NT2/D1 (cell line): ENCODE measurements at places on chromosomes 11 and 22.
A peak's percentile ranks its signal among the peaks of the same experiment; 100 is the strongest.

DNA sequence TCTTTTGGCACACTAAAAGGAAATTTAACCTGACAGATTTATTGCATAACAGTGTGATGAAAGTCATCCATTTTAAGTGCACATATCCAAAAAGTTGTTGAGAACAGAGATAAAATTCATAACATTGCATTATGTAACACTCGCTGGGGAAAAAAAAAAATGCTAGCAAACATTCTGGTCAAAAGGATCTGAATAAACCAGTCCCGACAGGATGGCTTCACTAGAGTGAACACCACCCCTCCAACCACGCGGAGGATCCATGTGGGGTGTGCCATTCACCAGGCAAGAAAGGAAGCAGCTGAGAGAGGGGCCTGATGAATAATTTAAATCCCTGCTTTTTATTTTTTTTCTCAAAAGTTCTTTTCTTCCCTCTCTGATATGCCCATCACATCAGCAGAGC lies 258.7 kb downstream of the DCDC1 start:
- no peak for DNase-seq

DNA sequence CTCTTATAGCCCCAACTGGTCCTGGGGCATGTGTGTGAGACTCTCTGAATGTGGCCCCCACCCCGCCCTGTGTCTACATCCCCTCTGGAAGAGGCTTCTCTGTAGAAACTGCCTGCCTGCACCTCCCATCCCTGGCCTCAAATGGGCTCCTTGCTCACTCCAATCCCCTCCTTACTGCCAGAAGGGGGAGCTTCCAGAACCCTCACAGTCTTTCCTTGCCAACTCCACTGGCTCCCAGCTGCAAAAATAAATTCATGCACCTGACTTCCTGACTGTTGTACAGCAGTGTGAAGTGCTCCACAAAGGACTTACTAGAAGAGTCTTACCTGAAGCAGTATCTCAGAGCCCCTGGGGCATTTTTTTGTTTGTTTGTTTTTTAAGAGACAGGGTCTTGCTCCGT lies 15.2 kb upstream of the SERPIND1 start:
- no peak for DNase-seq

DNA sequence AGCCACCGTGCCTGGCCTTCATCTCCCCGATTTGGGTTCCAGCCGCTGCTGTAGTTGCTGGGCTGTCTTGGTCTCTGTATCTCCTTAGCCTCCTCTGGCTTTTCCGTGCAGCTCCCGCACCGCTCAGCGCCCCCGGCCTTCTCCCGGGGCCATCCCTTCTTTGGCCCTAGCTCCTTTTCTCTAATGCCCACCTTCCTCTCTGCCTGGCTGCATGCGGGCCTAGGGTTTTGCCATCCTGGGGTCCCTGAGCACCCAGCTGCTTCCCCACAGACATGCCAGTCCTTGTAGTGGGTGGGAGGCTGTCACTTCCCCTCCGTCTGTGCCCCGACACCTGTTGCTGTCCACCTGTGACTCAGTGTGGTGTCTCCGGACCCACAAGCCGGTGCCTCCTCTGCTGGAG lies 36.4 kb downstream of the KCNJ4 start:
- DNase-seq: no peak

DNA sequence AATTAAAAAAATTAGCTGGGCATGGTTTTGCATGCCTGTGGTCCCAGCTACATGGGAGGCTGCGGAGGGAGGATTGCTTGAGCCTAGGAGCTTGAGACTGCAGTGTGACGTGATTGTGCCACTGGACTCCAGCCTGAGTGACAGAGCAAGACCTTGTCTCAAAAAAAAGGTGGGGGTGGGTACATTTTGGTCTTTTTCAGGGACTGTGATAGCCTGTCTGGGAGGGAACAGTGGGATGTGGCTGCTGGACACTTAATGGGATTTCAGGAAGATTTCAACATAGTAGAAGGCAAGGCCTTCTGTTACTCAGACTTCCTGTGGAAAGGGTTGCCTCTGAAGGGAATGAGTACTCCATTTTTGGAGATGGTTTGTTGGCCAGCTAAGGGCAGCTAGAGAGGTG lies 40.6 kb downstream of the RELT start:
- no peak for DNase-seq

- DNase-seq: no peak
These were observed 295.6 kb downstream of the NELL1 start for GRCh38 chr11:20964985-20965384.

GRCh38 chr11:28757725-28758515 lies 649.7 kb downstream of the METTL15 start:
- DNase-seq: no peak

DNA sequence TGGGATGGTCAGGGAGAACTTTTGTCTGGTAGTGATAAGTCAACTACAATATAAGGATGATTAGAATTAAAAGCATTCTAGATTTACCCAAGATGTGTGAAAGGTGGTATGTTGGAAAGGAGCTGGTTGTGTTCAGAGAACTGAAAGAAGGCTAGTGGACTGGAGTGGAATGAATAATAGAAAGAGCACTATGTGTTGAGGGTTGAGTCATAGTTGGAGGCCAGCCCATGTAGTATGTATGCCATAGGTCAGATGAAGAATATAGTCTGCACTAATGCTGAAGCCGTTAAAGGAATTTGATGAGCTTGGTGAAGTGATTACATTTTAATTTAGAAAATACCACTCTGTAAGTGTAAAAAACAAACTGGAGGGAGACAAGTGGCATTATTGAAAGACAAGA lies 514.1 kb downstream of the CNTN5 start:
- DNase-seq: no peak

GRCh38 chr11:91947215-91947820 lies 277.3 kb upstream of the FAT3 start:
- DNase-seq: no peak

DNA sequence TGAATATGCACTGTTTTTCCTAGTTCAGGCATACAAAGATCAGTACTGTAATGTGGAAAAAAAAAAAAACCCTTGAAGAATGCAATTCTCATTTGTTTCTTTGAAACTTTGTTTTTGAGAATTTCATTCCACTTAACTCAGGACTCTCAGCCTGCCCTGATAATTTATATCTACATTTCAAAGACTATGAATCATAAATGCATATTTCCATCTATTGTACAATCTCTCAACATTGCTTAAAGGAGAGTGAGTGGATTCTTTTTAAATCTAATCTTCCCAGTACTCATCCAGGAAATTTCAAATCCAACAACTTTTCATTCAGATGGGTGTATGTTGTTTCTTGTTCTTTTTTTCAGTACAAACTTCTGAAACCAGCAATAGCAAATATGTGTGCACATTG lies 322.2 kb upstream of the DDI1 start:
- no peak for DNase-seq

- no peak for DNase-seq
These were observed 51.1 kb downstream of the EHF start for GRCh38 chr11:34671946-34672345.

- DNase-seq: no peak
These were observed 104.6 kb upstream of the NCAM1 start for GRCh38 chr11:112856591-112856990.

DNA sequence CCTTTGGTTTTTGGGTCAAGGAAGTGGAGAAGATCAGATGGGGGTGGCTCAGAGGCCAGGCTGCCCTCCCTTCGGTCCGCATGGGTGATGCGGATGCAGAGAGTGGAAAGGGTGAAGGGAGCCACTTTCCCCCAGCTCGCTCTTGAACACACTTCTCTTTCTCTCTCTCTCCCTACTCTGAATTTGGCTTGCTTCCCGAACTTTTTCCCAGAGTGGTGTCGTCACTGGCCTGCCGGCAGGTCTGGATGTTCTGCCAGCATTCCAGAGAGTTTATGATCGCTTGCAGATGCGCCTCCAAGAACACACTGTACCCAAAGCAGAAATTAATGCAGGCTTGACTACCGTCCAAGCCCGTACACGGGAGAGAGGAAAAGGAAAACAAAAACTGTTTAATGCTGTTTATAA lies 103.2 kb downstream of the ZBTB16 start:
- DNase-seq: no peak

DNA sequence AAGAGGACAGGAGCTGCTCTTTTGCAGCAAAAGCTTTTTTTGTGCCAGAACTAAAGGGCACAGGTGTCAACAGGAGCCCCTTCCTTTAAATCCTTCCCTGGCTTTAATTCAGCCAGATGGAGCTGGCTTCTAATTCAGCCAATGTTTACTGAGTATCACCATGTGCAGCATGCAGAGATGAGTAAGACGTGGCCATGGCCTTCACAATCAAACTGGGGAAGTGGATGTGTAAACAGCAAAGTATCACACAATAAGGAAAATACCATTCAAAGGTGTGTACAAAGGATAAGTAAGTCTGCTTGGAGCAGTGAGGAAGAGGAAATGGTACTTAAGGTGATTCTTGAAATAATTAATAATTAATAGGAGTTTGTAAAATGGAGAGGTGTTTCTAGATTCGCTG lies 243.4 kb downstream of the NXPE2 start:
- DNase-seq: no peak

DNA sequence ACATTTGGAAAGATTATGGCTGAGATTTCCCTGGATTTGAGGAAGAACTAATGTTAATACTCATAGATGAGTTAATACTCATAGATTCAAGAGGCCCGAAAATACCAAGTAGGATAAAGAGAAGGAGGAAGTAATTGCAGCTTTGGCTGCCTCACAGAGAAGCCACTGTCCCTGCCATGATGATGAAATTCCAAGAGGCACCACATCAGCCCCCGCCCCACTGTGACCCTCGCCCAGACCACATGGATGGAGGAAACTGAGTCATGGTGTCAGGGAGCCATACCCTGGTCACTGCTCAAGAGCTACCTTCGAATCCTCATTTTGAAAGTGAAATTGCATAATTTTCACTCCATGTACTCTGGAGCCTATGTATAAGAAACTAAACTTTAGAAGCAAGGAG lies 92.9 kb upstream of the SLC22A12 start:
- DNase-seq: no peak

DNA sequence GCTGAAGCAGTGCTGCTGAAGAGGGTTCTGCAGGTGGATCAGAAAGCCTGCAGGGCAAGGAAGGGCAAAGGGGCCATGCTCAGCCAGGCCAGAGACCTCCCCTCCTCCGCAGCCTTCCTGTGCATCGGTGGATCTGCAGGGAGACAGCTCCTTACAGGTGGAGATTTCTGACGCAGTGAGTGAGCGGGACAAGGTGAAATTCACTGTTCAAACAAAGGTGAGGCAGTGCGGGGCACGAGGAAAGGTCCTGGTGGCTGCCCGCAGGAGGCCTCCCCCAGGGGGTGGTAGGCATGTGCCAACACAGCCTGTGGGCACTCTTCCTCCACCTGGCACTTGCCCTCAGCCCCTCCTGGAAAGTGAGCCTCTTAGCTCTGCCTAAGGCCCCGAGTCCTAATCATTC lies 8.6 kb downstream of the CFL1 start:
- no peak for DNase-seq

DNA sequence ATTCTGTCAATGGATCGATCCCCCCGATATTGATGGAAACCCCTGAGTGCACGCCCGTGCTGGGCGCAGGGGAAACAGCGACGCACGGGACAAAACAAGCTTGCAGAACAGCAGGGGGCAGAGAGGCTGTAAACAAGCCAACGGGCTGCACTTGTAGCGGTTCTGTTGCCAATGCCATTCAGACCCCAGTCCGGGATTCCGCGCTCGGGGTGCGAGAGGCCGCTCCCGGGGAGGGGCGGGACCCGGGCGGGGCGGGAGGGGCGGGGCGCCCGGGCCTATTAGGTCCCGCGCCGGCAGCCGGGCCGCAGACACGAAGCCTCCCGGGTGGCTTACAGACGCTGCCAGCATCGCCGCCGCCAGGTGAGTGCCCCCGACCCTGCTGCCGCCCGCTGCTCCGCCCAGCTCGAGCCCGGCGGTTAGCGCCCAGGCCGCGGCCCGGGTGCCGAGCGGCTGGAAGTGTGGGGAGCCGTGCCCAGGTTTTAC lies at the start of gene BIK:
TSS of gene BIK (plus strand) at position 307 of the 483 bp plus-strand sequence. CDS start 13,273 bp downstream, outside the sequence.
- peak; percentile 50 for DNase-seq

DNA sequence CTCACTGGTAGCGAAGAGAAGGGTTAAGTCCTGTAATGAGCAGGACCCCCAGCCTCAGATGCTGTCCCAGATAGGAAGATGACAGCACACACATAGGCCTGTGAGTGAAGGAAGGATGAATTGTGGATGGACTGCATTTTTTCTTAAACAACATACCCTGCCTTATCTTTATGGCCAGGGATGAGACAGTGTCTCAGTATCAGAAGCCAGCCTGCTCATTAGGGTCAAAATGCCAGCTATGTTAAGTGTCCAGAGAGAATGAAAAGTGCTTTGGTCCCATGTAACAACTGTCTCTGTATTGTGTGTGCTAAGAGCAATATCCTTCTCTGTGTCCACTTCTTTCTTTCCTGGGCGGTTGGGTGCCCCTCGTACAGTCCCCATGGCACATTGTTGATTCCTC lies 30.2 kb downstream of the PPFIBP2 start:
- no peak for DNase-seq

DNA sequence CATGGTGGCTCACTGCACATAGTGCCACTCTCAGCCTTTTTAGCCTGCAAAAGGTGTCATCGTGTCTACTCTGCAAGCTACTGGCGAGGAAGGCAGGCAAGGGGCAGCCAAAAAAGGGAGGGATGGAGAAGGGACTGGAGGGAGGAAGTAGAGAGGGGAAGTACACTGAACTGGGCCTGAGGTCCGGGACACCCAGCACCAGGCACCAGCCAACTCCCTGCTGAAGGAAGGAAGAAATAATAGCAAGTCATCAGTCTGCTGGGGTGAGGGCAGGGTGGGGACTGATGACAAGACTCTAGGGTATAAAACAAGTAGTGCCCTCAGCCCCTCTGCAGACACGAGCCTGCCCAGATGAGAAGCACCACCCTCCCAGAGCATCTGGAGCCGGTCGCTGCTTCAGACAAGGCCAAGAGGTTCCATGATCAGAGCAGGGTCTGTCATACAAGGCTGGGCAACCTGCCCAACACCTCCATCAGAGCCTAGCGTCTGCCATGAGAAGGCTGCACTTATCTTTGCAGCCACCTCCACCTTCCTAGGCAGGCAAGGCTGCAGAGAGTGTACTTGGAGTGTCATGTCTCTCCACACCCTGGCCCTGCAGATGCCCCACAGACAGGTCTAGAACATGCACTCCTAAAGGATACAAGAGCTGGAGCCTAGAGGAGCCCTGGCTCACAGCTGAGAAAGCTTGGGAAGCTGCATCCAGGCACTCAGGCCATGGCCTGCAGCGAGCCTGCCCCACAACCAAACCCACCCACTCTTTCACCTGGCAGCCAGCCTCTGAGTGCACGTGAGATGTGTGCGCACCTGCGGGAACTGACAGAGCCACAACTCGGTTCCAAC lies 9.0 kb upstream of the COMT start:
- no peak for DNase-seq

DNA sequence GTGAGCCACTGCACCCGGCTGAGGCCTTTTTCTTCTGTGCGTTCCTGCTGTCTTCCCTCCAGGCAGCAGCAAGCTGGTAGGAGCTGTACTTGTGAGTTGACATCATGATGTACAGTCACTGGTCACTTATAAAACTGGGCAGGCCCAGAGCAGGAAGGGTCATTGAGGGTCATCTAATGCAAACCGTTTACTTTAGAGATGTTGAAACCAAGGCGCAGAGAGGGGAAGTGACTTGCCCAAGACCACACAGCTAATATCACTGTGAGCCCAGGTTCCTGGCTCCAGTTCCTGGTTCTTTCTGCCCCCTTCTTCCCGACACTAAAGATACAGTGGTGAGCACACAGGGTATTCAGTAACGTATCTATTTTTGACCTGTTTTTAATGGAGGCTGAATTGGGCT lies 27.3 kb downstream of the PTPRJ start:
- no peak for DNase-seq
